Stimulated activated CD4-positive, alpha-beta T cell treated with anti-CD3 and anti-CD28 coated beads, TNF-alpha, amount 100 ng/mL, for 24 hours (primary cell): ENCODE measurements at places on chromosomes 5 and 9.

DNA sequence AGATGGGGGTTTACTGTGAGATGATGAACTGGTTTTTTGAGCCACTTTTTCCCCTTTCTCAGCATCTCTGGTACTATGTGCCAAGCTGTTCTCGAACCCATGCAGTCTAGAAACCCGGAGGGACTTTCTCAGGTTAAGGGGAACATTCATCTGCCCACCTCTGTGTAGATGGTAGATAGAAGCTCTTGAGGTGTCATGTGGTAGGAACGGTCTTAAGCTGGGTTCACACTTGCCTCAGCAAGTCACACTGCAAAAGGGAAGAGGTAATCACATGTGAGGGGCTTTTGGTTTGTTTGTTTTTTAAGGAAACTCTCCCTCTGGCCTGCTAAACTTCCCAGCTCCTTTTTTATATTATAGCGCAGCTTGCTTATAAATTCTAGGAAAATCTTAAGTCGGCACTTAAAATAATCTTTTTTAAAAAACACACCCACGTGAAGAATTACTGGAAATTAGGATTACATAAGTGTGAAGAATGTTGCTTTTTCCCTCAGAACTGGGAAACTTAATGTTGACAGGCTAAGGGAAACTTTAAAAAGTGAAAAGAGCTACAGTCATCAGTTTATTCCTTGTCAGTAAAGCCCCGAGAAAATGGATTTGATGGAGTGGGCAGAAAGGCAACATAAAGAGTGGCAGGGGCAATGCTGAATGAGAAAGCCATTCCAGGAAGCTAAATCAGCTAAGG, 430.3 kb downstream of the ARHGEF28 start:
- no peak for DNase-seq

- no peak for DNase-seq
These were observed 1.0 kb downstream of the IL7R start for GRCh38 chr5:35857606-35858205.

DNA sequence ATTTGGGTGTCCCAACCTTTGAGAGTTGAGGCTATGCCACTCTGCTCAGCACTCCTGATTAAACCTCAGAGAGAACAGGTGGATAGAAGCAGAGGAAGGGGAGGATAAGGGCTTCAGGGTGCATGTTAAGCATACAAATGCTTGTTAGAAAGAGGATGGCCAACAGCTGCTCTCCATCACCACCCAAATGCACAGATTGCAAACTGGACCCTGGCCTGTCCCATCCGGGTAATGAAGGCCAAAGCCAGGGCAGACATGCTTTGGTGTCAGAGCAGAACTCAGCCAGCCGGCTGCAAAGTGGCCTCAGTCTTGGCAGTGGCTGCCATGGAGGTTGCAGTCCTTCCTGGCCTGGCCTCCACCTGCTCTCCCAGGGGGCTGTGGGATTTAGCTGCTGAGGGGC, 84.3 kb downstream of the SIL1 start:
- DNase-seq = no peak

GRCh38 chr9:79955300-79955699, 383.5 kb downstream of the TLE4 start:
- DNase-seq = no peak

- no peak for DNase-seq
These were observed 28.2 kb downstream of the ERGIC1 start for GRCh38 chr5:172862165-172862801.

GRCh38 chr5:35838370-35839042, 18.2 kb upstream of the IL7R start:
- no peak for DNase-seq

DNA sequence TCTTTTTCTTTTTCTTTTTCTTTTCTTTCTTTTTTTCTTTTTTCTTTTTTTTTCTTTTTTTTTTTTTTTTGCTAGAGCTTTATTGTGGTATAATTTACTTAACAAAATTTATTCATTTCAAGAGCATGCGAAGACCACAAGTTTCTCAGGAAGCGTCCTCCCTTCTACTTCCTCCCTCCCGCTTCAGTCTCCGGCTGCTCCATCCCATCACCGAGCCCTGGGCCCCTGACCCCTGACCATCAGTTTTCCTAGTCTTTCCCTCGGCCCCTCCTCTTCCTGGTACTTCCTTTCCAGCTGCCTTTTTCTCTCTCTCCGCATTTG, 34.7 kb downstream of the C9orf152 start:
- DNase-seq = no peak

DNA sequence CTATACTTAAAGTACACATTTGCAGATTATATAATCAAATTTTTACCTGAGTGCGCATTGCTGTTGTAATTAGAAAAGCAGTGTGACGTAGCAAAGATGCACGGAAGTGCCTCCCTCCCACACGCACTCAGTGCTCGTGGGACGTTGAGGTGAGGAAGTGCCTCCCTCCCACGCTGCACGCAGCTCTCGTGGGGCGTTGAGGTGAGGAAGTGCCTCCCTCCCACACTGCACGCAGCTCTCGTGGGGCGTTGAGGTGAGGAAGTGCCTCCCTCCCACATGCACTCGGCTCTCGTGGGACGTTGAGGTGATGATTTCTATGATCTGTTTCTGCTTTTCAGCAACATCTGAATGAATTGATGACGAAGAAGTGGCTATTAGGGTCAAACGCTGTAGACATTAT, 21.0 kb downstream of the EXOC3 start:
- peak; percentile 66 for DNase-seq

GRCh38 chr9:122789256-122790046, 718 bp downstream of the OR5C1 start:
- DNase-seq = no peak

- no peak for DNase-seq
These were observed 63.3 kb downstream of the ADGRV1 start for GRCh38 chr5:90621848-90622247.

DNA sequence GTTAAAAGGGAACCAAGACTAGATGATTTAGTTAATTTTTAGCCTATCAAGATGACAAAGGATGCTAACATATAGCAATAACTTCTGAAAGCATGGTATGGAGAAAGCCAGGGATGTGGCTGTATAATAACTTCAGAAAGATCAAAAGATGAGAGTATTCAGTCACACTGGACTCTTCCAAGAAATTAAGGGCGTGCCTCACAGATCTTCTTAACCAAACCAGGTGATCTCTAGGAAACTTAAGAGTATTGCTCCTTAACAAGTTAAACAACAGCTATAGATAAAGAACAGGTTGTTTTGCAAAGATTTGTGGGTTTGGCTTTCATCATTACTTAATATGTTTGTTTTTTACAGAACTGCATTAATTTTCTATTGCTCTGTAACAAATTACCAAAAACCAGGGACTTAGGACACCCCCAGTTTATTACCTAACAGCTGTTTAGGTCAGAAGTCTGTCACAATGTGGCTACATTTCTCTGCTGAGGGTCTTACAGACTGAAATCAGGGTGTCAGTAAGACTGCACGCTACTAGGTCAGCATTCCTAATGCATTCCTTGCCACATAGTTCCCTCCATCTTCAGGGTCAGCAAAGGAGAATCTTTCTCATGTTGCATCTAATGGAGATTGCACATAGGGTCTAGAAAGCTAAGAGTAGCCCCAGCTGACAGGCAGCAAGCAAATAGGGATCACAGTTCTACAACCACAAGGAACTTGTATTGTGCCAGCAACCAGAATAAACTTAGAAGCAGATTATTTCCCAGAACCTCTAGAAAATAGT, 113.8 kb downstream of the WDR70 start:
- no peak for DNase-seq

- no peak for DNase-seq
These were observed 4.0 kb downstream of the TUT7 start for GRCh38 chr9:86350006-86350760.

- DNase-seq = no peak
These were observed 425.6 kb downstream of the PDE4D start for GRCh38 chr5:59467969-59468368.

DNA sequence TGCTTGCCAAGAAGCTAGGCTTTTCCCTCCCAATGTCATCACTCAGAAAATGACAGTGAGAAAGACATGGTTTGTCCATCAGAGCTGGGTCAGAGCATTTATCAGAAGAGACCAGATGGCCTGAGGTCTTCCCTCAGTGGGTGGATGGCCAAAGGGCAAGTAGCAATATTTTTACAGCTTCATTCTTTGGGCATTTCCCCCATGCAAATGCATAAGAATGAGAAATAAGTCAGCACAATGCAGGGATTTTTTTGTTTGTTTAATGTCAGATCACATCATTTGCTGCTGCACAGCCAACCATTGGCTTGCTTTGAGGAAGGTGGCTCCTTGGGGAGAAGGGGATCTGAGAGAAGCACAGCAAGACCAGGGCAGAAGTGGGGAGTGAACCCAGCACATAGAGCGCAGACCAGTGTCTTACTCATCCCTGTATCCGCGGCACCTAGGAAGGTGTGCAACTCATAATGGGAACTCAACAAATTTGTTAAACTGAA, 209.6 kb downstream of the SEMA6A start:
- DNase-seq = no peak

DNA sequence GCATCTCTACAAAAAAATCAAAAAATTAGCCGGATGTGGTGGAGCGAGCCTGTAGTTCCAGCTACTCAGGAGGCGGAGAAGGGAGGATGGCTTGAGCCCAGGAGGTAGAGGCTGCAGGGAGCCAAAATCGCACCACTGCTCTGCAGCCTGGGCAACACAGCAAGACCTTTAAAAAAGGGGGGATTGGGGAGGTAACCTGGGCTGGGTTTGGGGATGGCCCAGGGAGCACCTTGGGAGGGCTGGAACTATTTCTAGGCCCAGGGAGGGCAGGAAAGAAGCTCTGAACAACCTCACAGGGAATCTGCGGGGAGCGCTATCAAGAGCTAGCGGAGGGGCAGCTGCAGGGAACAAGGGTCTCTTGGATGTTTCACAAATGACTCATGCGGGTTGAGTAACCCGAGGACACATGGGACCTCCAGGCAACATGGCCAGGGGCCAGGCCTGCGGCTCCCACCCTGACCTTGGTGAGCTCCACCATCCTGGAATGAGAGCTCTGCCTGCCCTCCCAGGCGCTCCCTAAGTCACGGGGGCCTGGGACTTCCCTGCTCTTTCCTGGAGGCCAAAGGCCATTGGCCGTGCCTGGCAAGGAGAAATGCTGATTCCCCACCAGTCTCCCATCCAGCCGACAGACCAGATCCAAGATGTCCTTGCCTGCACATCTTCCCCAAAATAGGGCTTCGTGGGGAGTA, 23.4 kb downstream of the SARDH start:
- no peak for DNase-seq
